ENCODE measurements at places on chromosomes 7 and 10. TPM values are rescaled to one million over a fixed set of nuclear protein-coding genes. Genes with fewer than 3 reads are reported as not detected.

GRCh38 chr10:57168611-57169240 is 807.7 kb upstream of the ZWINT start:
- no peak for DNase-seq
- H3K4me3 ChIP-seq: no peak overlapping the region
- no peaks in the 10 kb centered on the region for H3K27me3 ChIP-seq
- H3K27ac ChIP-seq: no peak overlapping the region
- peaks cover 10% of the 10 kb centered on the region for H3K4me1 ChIP-seq

DNA sequence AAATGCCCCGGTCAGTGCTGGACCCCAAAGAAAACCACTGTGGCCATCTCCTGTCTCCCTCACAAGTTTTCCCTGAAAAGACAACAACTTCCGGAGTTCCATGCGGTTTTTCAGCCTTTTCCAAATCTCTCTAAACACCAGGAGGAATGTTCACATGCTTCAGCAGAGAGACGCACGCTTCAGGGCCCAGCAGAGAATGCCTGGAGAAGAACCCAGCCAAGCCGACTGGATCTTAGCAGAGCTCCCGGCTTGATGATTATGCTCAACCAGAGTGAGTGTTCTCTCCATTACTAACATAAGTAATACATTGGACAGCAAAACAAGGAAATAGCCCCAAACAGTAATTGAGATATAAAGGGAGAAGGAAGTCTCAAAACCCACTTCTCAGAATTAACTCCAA is 17.9 kb downstream of the PRKCQ start:
- no peaks in the 10 kb centered on the region for H3K4me1 ChIP-seq
- no peak overlapping the region for H3K27ac ChIP-seq
- no peak for DNase-seq
- no peaks in the 10 kb centered on the region for H3K36me3 ChIP-seq

GRCh38 chr10:114239117-114239993 is at the start of gene VWA2:
TSS of gene VWA2 (plus strand) at chr10:114239254. CDS start at chr10:114248714, 9,460 bp downstream.
- H3K4me3 ChIP-seq: peak within 1 kb of the TSS; percentile 49
- peak; percentile 80 for DNase-seq
- no peaks in the 10 kb centered on the region for H3K36me3 ChIP-seq

- no peaks in the 10 kb centered on the region for H3K4me1 ChIP-seq
- H3K36me3 ChIP-seq: no peaks in the 10 kb centered on the region
- H3K4me3 ChIP-seq: no peak within 1 kb of the TSS
- H3K27ac ChIP-seq: no peak within 1 kb of the TSS
- DNase-seq: peak; percentile 62
These were observed at the start of gene ADAMTS14 for GRCh38 chr10:70672165-70673042. TSS of gene ADAMTS14 (plus strand) at chr10:70672506. CDS start at chr10:70672803, 297 bp downstream.

GRCh38 chr7:8365499-8366110 is 67.8 kb upstream of the NXPH1 start:
- H3K27ac ChIP-seq: no peak overlapping the region
- peak; percentile 18 for DNase-seq
- H3K4me3 ChIP-seq: no peak overlapping the region
- no peaks in the 10 kb centered on the region for H3K27me3 ChIP-seq
- H3K36me3 ChIP-seq: no peaks in the 10 kb centered on the region

DNA sequence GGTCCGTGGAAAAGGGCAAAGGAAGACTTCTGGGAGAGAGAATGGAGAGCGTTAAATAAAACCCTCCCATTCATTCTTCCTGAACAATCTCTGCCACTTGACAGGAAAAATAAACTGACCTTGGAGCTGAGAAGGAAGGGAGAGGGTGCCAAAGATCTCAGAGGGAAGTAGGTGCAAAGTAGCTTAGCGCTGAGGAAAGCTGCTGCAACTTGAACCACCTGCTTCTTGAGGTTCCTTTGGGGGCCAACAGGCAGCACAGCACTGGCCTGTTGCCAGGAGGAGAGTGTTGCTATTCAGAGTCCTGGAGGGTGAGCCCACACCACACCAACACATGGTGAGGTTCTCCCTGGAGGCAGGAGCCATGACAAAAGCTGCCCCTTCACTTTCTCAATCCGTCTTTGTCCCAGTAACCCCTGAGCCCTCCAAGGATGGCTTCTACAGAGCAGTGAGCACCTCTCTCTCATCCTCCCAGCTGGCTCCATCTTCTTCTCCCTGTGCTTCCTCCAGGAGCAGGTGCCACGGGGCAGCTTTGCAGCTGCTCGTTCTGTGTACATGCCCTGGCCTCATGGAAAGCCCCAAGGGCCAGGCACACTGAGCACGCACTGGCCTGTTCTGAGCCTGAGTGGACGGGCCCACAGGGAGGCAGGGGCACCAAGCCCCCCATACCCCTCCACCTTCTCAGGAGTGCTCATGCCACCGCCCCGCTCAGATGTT is 101.3 kb downstream of the STRA8 start:
- H3K4me1 ChIP-seq: peaks cover 4% of the 10 kb centered on the region
- no peak for DNase-seq
- no peaks in the 10 kb centered on the region for H3K27me3 ChIP-seq
- no peak overlapping the region for H3K27ac ChIP-seq

- DNase-seq: no peak
- H3K27ac ChIP-seq: no peak overlapping the region
- no peaks in the 10 kb centered on the region for H3K27me3 ChIP-seq
- H3K36me3 ChIP-seq: no peaks in the 10 kb centered on the region
- no peak overlapping the region for H3K4me3 ChIP-seq
These were observed 587.9 kb downstream of the PHTF2 start for GRCh38 chr7:78386520-78386919.

GRCh38 chr7:11373546-11374142 is 400.0 kb downstream of the PHF14 start:
- no peaks in the 10 kb centered on the region for H3K27me3 ChIP-seq
- H3K4me3 ChIP-seq: no peak overlapping the region
- H3K27ac ChIP-seq: no peak overlapping the region
- no peaks in the 10 kb centered on the region for H3K4me1 ChIP-seq
- no peaks in the 10 kb centered on the region for H3K36me3 ChIP-seq

DNA sequence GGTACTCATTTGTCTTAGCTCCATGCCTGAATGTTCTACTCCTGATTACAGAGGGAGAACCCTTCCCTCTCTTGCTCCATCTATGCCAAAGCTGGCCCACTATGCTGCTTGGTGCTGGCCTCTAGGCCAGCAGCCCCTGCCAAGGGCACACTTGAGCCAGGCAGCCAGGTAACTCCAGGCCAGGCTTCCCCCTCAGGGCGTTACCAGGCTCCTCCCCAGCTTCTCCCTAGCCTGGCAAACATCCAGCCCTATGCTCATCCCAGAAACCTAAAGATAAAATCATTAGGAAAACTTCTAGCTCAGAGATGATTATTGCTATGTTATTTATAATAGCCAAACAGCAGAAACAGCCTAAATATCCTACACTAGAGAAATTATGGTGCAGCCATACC is 103.7 kb downstream of the KCNMA1 start:
- no peaks in the 10 kb centered on the region for H3K36me3 ChIP-seq
- H3K4me3 ChIP-seq: no peak overlapping the region
- no peak for DNase-seq

GRCh38 chr7:118657391-118658005 is 433.0 kb downstream of the ANKRD7 start:
- H3K36me3 ChIP-seq: no peaks in the 10 kb centered on the region
- DNase-seq: no peak
- no peak overlapping the region for H3K4me3 ChIP-seq
- H3K27ac ChIP-seq: no peak overlapping the region
- H3K4me1 ChIP-seq: no peaks in the 10 kb centered on the region

- H3K36me3 ChIP-seq: no peaks in the 10 kb centered on the region
- DNase-seq: no peak
- peak overlapping the region; percentile 64 for H3K27ac ChIP-seq
- H3K27me3 ChIP-seq: no peaks in the 10 kb centered on the region
- no peak overlapping the region for H3K4me3 ChIP-seq
These were observed 269.9 kb upstream of the MKLN1 start for GRCh38 chr7:131057794-131058070.

The GNAT3 gene
- total RNA-seq: not detected

The VGF gene
- total RNA-seq: 0.30 TPM

The ZNF736 gene
- total RNA-seq: not detected

The CALML5 gene
- total RNA-seq: not detected
